ENCODE measurements at places on chromosomes 2 and 18. TPM values are rescaled to one million over a fixed set of nuclear protein-coding genes. Genes with fewer than 3 reads are reported as not detected.

CENPA gene
- total RNA-seq, result 3.2 TPM

FAP gene
- total RNA-seq, result 2.3 TPM

FMNL2 gene
- total RNA-seq, result 80.5 TPM

CD8B2 gene
- total RNA-seq, result 0.69 TPM

CRYGC gene
- total RNA-seq, result not detected

LHCGR gene
- total RNA-seq, result 0.23 TPM

All from diencephalon (tissue), 1 donor.